ENCODE measurements at places on chromosomes 7 and 10.

DNA sequence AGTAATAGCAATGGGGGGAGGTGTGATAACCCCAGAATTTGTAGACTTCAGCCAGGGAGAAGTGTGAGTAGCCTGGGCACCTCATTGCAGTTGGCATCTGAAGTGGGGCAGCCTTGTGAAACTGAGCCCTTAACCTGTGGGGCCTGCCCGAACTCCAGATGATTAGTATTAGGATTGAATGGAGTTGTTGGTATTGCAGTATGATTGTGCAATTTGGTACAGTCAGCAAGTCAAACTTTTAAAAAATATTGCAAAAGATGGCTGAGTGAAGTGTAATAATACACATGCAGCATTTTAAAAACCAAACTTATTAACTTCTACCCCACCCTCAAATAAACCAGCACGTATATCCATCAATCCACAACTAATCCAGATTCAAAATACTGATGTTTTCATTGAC lies 9.3 kb downstream of the RBM33 start:
- DNase-seq, result no peak

- no peak for DNase-seq
These were observed 19.3 kb upstream of the SLIT1 start for GRCh38 chr10:97204826-97205679.

DNA sequence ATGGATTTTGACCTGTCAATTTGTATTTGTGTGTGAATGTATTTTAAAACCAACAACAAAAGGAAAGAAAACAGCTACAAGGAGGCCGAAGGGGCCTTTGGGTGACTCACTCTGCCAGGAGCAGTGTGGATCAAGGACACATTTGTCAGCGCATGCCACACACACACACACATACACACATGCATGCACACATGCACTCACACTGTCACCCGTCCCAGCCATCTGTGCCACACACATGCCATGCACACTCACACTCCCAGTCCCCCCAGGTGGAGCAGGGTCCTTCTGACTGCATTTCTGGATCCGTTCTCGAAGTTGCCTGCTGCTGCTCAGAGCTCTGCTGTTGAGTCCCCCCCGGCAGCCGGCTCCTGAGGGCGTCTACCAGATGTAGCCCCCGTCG lies 26.0 kb downstream of the SPOCK2 start:
- DNase-seq, result no peak

- DNase-seq, result no peak
These were observed 115.7 kb upstream of the CACNA2D1 start for GRCh38 chr7:82559193-82559805.

DNA sequence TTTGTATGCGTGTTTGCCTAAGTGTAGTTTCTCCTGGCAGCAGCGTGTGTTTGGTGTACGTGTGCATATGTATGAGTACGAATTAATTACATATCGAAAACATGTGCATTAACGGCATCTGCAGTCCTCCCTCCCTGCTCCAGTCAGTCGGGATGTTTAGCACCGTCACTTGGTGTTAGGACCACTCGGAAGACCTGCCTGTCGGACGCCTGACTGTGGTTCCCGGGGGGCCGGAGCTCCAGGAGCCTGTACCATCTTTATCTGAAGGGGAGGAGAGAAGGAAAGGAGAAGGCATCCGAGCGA lies 1.1 kb upstream of the CNTNAP2 start:
- DNase-seq, result no peak

- no peak for DNase-seq
These were observed 142.0 kb upstream of the NPY start for GRCh38 chr7:24141874-24142509.

DNA sequence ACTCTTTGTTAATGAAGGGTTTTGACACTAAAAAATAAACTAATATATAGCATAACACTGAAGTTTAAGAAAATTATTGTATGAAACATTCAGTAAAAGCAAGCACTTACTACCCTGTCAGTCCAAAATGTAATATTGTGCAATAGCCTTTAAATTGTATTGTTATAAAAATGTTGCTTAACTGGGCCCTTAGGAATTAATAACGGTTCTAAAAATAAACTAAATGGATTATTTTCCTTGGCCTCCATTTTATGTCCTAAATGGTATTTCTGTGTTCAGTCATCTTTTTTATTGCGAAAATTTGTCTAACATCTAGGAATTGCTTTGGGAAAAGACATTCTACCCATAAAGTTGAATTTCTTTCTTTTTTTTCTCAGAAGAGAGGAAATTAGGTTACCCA lies 49.0 kb upstream of the ABI1 start:
- no peak for DNase-seq

DNA sequence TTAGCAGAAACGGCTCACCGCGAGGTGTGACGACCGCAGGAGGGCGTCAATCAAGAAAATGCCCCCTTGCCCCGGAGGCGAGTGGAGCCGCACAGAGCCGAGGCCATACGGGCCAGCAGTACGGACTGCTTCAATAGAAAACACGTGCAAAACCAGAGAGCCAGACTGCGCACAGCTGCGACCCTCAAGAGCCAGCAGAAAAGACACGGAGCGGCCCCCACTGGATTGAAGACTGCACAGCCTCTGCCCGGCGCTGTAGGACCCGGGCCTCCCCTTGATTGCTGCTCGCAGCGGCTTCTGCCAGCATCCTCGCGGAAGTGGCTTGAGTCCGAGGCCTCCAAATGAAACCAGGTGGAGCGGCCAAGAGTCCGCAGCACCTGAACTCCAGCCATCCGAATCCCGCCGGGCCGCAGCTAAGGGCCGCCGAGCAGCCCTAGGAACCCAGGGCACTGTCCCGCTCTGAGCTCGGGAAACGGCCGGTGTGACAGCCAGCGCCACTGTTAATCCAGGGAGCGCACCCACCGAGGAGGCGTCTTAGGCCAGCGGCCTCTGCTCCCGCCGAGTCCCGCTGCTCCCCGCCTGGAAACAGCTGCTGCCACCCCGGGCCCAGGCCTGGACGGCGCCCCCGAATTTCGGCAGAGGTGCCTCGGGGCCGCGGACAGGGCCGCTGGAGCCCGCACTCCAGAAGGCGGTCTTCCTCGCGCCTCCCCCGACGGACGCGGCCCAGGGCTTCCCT lies 660 bp upstream of the HHEX start:
- no peak for DNase-seq

DNA sequence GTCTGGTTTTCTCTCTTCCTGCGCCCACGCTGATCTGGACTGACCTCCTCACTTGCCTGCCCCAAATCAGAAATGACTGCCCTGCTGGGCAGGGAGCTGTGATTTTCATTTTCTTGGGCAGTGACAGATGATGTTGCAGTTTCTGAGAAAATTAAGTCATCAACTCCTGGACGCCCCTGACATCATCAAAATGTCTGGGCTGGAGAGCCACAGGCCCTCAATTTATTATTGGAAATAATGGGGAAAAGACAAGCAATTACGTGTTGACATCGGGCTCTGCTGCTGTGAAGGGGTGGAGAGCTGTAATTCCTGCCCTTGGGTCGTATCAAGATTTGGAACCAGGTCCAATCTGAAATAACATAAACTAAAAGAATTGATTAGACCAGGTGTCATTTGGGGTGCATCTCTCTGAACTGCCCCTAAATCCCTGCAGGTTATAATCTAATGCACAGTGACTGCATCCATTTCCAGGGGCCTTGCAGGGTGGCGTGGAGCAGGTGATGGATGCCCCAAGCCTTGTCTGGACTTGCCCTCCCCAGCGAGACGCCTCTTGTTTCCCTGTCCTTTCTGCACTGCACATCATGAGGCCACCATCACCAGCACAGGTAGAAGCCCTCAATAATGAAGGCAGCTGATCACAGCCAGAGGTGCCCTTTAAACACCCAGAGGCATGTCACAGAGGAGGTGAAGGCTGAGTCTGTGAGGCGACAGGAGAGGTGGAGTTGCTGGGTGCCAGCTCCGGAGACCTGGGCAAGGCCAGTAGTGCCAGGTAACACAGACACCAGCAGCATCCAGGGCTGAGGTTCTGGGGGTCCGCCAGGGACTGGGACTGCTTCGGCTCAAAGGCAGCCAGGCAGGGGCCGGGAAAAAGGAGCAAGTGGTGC lies 98.7 kb downstream of the HTR5A start:
- no peak for DNase-seq

DNA sequence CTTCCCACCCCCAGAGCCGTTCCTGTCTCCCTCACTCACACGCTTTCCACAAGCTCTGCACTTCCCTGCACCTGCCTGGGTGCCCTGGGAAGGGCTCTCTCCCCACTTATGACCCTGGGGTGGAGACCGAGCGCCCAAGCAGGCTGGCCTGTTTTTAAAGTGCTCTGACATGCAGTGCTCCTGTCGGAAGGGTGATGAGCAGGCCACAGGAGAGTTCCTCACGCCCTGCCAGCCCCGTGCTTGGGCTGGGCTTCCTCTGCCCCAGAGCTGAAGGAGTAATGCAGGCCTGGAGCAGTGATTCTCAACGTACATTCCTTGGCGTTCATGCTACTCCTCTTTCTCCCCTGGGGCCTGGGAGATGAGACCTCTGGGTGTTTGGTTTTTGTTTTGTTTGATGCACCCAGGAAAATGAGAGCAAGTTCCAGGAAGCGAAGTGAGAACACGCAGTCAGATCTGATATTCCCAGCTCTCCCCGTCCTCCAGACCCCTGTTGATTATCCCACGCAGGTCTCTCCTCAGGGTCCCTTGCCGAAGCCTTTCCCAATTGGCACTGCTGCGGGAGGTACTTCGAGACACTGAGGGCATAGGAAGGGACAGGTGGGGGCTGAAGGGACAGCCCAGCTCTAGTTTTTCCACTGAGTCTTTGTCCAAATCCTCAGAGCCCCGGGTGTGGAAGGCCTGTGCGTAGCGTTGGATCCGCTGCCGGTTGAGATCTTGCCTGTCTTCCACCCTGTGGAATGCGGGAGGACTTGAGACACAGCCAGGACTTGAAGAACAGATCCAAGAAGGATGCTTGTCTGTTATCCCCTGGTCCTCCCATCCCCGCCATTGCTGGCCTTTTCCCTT lies 14.1 kb downstream of the TRPV6 start:
- peak; percentile 9 for DNase-seq

DNA sequence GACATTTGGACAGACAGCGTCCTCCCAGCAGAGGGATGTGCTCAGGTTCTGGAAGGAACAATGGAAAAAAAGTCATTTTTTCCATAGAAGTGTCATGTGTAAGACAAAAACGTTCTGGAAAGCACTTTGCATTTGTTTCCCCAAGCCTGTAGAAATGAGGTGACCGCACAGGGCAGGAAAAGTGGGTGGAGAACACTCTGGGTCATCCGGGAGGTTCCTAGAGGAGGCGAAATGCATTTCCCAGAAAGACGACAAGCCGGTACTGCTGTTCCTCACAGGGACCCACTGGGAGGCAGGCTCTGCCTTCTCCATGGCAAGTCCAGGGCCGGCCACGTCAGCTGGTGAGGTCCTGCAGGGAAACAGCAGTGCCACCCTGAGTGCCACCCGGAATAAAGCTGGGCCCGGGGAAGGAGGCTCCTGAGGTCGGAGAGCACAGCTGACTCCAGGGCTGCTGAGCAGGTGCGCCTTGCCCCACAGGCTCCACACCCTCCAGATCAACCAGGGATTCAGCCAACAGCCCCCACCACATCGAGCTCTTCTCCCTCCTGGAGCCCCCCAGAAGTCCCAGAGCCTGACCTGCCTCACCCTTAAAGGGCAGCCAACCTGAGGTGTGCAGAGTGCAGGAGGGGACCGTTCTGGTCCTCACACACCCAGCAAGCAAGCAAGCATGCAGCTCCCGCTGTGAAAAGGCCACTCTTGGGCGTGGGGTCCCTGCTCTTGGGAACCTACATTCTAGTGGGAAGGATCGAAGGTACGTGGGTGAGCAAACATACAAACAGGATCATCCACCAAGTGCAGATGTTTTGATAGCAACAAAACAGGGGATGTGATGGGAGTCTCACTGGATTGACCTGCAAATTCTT lies 28.8 kb upstream of the INPP5A start:
- DNase-seq, result no peak

DNA sequence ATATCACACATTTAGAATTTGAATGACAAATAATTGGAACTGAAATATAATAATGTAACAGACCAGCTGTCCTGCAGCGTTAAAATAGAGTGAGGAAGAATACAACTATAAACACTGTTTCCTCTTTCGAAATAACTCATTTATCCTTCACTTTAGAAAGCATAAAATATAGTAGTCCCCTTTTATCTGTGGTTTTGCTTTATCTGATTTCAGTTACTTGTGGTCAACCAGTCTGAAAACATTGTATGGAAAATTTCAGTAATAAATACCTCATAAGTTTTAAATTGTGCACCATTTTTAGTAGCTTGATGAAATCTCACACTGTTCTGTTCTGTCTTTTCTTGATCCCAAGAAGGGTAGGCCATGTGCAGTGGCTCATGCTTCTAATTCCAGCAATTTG lies 31.7 kb downstream of the POLR1F start:
- no peak for DNase-seq

- DNase-seq, result peak; percentile 48
These were observed 11.9 kb downstream of the FLNC start for GRCh38 chr7:128841921-128842673.

DNA sequence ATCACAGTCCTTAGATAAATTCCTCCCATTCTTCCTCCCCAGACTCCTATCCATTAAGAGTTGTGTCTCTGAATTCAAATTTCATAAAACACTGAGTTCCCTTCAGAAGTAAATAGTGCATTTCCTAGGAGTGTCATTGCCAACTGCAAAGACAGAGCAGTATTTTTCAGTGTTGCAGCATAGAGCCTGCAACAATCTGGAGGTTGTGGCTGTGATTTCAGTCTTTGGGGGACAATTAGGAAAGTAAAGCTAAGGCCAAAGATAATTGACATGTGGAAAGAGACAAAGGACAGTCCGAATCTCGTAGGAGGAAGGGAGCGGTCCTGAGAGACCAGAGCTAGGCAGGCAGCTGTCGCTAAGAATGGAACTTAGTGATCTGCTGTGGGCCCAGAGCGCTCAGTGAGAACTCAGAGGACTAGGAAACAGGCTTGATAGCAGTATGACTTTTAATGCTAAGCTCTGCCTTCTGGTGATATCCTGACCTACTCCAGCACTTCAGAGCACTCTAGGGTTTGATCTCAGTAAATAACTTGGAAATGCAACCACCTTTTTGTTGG lies 46.2 kb downstream of the PRPF18 start:
- DNase-seq, result no peak

GRCh38 chr7:64098-64915 lies 128.1 kb upstream of the FAM20C start:
- DNase-seq, result peak; percentile 38
